ENCODE measurements at places on chromosomes 7 and 10.

DNA sequence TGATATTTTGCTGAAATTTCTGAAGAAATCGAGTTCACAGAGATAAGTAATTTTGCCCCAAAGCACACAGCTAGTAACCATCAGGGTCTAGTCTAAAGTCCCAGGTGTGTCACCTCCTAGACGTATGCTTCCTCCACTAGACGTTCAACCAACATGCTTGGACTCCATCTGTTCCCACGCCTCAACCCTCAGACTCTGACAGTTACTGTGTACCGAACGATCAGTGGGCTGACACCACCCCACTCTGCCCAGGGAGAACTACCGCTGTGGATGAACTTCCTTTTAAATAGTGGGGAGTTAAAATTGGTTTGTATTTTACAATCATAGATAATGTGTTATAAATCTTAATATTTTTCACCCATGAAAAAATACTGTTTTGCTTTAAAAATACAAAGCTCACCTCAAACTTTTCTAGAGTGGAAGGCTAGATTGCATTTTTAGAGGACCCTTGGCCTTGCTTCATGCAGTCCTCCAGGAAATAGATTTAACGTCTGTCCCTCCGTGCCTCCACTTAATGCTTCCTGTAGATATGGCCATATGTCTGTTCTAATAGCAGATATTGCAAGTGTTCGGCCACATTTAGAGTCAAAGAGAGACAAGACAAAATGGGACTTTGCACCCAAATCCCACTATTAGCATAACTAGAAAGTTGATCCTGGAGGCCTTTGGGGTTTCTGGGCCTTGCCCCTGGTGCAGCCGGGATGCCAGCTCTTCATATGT is 91.4 kb upstream of the ZPBP start:
- DNase-seq = no peak

DNA sequence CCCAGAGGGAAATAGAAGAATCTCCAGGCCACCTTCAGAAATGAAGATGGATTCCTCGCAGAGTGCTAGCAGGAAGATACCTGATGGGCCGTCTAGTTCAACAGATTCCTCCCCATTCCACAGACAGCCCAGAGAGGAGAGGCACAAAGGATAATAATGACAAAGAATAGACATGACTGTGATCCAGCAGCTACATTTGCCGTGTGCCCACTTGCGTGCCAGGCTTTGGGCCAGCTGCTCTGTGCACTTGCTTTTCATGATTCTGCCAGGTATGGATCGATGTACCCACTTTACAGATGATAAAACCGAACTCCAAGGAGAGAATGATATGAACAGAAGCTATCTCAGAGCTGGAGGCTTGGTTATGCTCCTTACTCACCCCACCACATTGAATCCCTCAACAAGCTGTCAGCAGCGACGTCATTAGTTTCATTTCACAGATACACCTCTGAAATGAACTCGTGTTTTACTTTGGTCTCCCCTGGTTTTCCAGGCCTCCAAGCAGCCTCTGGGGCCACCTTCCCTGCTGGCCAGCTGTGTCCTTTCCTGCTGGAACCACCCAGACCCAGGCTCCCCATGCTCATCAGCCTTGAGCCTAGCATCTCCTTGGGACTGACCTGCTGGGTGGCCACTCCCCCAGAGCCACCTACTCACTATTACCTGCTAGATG is 11.9 kb upstream of the WDFY4 start:
- DNase-seq = no peak

DNA sequence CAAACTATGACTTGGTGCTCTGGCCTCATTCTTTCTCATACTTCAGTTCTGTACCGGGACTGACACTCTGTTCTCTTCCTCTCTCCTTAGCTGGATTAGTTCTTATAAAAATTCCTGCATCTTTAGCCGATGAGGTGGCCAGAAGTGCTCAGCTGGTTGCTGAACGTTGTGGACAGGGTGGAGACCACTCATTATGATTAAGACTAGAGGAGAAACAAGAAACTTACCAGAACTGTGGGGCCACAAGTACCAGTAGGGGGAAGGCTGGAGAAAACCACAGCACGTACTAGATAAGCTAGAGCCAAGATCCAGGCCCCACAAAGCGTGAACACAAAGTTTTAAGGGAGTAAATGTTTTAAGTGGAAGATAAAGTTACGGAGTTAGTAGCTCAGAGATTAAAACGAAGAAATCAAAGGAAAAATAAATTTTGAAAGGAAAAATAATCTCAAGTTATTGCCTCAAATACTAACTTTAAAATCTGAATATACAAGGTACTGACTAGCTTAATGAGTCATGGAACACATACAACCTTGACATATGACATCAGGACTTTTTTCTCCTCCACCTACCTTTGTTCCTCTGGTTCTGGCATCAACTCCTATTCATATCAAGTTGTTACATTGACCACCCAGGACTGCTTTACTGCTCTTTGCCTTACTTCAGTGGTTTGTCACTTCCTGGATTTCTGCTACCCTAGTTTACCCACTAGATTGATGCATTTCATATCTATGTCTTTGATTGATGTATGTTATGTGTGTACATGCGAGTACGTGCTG is 469.0 kb downstream of the TFEC start:
- no peak for DNase-seq

- DNase-seq = no peak
Observed at GRCh38 chr10:45437587-45438465, 63.8 kb downstream of the ALOX5 start.

GRCh38 chr10:21516242-21517131 is 9.0 kb downstream of the SKIDA1 start:
- DNase-seq = peak; percentile 74

DNA sequence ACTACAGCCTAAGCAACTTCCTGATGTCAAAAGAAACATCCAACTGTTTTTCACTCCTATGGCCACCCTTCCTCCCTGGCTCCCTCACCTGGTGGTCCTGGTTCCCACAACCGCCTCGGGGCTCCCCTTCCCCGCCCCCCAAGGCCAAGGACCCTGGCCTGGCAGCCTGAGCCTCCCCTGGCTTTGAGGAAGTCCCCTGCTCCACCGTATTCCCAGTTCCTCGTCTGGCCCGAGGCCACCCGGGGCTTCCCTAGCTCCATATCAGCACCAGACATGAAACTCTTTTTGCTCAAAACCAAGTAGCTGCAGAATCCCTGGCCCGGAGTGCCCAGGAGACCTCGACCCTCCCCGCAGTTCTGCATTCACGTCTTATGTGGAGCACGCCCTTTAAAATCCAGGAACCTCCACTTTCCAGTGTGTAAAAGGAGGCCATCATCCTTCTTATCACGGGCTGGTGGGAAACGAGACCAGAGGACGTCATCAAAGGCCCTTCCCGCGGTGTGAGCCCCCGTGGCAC is 82.9 kb downstream of the PRKAG2 start:
- DNase-seq = no peak

- no peak for DNase-seq
Observed at GRCh38 chr7:108189733-108190388, 59.7 kb upstream of the LAMB4 start.

GRCh38 chr10:3665316-3665908 is 119.6 kb downstream of the KLF6 start:
- DNase-seq = no peak

- DNase-seq = peak; percentile 83
Observed at GRCh38 chr10:122062831-122063674, 74.1 kb downstream of the TACC2 start.

DNA sequence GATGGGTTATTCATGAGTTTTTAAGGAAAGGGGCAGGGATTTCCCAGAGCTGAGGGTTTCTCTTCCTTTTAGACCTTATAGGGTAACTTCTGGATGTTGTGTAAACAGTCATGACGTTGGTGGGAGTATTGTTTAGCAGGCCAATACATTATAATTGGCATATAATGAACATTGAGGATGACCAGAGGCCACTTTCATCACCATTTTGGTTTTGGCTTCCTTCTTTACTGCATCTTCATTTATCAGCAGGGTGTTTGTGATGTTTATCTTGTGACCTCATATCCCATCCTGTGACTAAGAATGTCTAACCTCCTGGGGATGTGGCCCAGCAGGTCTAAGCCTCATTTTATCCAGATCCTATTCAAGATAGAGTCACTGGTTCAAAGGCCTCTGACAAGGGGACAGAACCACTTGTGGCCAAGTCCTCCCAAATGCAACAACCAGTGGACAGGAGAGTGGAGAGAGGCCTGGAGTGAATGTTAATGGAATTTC is 77.3 kb upstream of the RPA3 start:
- DNase-seq = no peak

DNA sequence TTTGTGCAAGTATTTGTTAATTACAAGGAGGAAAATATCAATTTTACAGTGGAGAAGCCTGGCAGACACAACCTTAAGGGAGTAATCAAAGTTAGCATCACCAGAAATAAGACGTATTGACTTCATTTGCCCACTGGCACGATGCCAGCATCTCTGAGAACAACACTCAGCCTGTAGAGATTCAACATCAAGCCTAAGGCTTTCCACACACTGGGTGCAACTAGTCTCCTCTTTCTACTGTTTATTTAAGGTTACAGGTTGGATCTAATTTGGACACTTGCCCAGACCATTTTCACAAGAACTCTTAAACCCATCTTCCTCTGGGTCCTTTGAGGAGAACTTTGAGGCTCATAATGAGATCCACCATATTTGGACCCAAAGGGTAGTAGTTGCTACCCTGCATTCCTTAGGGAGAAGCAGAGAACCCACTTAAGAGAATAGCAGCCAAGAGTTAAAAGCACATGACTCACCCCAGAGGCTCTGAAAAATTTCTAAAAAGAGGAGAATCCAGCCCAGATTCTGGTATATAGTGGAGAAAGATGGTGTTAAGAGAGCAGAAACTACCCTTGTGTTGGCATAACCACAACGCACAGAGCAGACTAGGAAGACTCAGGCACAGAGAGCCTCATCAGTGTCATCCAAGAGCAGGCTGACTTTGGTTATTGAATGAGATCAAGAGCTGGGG is 97.3 kb downstream of the CCDC71L start:
- DNase-seq = no peak

- no peak for DNase-seq
Observed at GRCh38 chr7:137975221-137975620, 26.7 kb downstream of the CREB3L2 start.

GRCh38 chr10:1256432-1256725 is 200.2 kb downstream of the WDR37 start:
- no peak for DNase-seq

DNA sequence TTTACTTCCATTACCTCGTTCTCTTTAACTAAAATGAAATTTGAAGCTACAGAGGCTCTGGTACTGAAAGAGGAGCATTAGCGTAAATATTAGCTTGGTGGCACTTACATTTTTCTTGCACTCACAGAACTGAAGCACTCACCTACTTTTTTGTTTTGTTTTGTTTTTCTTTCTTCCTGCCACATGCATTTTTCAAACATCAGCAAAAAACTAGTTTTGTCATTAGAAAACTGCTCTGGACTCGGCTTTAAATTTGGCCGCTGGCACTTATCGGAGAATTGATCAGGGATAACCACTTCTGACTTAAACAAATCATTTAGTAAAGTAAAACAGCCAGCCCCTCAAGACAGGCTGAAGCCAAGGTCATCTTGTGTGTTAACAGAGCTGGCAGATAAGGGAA is 216.3 kb downstream of the SFMBT2 start:
- DNase-seq = no peak

DNA sequence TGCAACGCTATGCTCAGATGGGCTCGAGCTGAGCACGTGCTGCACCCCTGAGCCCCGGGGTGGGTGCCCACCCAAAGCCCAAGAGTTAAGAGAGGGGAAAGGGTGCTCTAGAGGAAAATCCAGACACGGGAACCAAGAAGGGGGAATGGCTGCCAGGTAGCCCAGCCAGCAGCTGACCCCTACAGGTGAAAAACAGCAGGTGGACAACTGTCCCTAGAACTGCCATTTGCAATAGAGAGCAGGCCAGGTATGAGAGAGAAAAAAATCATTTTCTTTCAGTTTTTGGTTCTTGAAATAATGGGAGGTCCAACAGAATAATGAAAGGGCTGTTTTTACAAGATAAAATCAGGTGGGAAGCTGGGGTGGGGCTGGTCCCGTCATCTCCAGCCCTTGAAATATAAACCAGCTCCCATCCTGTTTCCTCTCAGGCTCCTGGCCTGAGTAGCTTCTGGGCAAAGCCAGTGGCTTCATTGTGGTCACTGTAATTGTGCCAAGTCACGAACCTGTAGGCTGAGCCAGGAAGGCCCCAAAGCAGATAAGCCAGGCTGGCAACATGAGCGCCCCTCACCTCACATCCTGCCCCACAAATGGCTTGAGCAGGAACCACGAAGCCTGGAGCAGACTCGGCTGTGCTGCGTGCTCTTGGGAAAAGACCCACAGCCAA is 257.8 kb downstream of the SNX10 start:
- no peak for DNase-seq

- DNase-seq = no peak
Observed at GRCh38 chr7:71208881-71209280, 76.9 kb downstream of the GALNT17 start.

GRCh38 chr10:30247704-30248103 is 101.4 kb downstream of the MTPAP start:
- no peak for DNase-seq

- DNase-seq = no peak
Observed at GRCh38 chr10:48284002-48284546, 9.6 kb upstream of the FRMPD2 start.

DNA sequence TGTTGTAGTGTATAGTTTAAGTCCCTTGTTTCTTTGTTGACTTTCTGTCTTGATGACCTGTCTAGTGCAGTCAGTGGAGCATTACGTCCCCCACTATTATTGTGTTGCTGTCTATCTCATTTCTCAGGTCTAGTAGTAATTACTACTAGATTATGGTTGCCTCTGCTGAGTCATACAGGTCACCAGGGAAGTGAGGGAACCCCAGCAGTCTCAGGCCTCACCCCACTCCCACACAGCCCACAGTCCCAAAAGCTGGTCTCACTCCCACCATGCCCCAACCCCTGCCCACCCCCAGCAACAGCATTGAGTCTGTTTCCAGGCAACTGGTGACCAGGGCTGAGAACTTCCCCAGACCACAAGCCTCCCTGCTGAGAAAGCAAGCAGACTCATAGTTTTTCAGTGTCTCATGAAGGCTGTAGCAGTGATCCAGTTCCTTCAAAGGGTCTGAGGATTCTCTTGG is 88.0 kb downstream of the PLXDC2 start:
- DNase-seq = no peak

GRCh38 chr10:44863344-44864047 is 47.6 kb upstream of the TMEM72 start:
- DNase-seq = peak; percentile 72

- no peak for DNase-seq
Observed at GRCh38 chr10:110619514-110620397, 24.4 kb upstream of the RBM20 start.

- DNase-seq = no peak
Observed at GRCh38 chr7:99072126-99072525, 71.8 kb downstream of the SMURF1 start.

- peak; percentile 47 for DNase-seq
Observed at GRCh38 chr7:129169686-129170440, 18.6 kb upstream of the SMO start.

DNA sequence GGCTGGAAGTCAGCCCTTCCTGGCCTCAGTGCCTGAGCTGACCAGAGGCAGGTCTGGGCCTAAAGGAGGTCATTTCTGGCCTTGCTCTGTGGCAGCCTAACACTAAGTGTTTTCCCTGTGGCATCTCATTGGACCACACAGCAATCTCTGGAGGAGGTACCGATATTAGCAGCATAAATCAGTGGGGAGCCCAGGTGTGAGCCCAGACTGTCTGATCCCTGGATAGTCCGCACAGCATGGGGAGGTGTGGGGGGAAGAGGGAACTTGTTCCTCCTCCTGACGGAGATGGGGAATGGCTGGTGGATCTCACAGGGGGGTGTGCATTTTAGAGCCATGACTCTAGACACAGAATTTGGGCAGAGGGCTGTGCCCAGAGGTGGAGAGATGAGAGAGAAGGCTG is 11.0 kb upstream of the PPIF start:
- no peak for DNase-seq

Data from H9 (cell line).